PC-9 (cell line): ENCODE measurements at places on chromosomes 1 and 21.

GRCh38 chr1:234842726-234843641 is 233.0 kb upstream of the IRF2BP2 start:
- DNase-seq = peak; percentile 25

GRCh38 chr1:219699870-219700269 is 87.0 kb upstream of the ZC3H11B start:
- peak; percentile 39 for DNase-seq

DNA sequence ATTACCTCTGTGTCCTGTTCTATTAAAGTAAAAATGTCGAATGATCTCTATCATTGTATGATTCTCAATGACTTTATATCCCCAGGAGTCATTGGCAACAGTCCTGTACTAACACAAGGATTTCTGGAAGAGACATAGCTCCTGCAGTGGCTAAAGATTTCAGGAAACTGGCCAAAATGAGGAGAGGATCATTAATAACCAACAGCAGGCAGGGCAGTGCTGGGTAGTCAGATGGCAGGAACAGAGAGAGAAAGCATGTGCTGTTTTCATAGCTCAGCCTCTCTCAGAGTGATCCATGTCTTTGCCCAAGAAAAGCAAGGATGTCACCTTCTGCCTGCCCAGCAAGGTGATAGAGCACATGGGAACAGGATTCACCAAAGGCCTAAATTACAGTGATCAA is 604.7 kb upstream of the PLXNA2 start:
- DNase-seq = no peak

DNA sequence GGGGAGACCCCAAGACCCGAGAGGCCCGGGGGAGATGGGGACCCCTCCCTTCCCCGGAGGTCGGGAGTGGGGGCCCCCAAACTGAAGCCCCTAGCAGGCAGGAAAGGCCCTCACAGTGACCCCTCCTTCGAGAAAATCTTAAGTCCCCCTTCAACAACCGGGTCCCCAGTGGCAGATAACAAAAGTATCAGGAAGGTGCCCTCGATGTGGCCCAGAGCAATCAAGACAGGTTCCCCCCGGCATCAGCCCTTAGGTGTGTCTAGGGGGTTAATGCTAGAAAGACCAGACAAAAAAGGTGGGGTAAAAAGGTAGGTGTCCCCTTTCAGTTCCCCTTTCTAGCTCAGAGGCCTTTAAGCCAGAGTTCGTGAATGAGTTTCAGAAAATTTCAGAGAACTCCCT is 282 bp upstream of the ECE1 start:
- DNase-seq = no peak

- DNase-seq = no peak
Measured at GRCh38 chr1:211328866-211329475, 2.3 kb downstream of the TRAF5 start.

- DNase-seq = peak; percentile 73
Measured at GRCh38 chr1:36553591-36554322, 71.0 kb upstream of the CSF3R start.

DNA sequence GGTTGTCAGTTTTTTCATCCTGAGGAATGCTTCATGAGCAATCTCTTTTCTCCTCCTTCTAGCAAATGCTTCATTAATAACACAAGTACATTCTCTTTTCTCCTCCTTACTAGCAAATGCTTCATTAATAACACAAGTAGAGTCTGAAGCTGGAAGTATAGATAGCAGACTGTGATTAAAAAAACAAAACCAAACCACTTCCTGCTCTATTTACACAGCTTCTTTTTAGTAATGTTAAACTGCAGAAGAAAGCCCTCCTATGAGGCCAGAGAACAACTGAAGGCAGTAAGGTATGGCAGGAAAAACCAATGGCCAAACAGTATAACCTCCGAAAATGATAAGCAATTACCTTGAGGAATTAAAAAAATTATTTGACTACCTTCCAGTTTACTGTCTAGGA is 90.1 kb downstream of the ZSWIM5 start:
- DNase-seq = no peak

DNA sequence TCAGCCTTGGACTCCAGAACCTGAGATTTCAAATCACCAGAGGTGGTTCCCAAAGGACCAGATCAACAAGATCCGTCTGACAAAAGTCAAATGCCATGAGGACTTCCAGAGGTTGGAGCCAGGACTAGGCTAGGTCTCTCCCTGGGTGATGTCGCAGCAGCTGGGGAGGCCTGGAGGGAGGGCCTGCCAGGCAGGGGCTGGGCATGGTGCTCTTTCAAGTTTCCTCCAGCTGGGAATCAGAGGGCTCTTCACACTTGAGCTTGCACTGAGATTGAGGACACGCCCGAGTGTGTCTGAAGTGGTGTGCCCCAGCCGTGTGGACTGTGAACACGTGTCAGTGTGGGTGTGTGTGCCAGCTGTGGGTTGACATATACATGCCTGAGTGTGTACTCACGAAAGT is 21.3 kb upstream of the RSPO1 start:
- DNase-seq = no peak

DNA sequence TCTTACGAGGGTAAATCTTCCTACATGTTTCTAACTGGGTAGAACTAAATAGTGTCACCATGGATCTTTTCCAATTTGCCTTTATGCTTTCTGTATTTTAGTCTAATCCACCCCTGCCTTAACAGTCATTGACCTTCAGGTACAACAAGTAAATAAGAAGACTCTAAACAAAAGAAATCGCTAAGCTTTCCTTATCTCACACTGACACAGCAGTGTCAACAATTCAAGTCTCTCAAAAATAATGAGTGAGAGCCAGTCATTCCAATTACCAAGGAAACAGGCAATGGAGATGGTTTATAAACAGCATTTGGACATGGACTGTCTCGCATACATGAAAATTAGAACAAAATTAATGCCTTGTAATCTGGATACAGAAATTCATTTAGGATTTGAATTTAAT is 365.8 kb downstream of the VAV3 start:
- no peak for DNase-seq

- DNase-seq = no peak
Measured at GRCh38 chr21:42336054-42336453, 14.7 kb downstream of the TFF2 start.

- DNase-seq = no peak
Measured at GRCh38 chr1:231419738-231420298, 2.3 kb downstream of the EGLN1 start.

DNA sequence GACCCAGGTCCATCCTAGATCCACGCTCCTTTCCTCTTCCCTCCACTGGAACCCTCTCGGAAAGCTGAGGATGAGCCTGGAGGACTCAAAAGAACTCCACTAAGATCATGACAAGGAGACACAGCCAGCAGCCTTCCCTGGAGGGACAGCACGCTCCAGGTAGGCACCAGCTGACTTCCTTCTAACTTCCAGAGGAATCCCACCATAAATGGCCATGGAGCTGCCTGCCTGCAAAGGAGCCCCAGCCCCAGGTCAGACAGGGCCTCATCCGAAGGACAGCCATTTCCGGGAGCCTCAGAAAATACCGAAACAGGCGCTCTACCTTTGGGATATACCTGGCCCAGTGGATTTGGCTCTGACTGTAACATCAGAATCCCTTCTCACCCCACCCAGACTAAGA is 4.1 kb downstream of the SH3BP5L start:
- DNase-seq = no peak

- DNase-seq = no peak
Measured at GRCh38 chr1:219152751-219153150, 20.9 kb upstream of the LYPLAL1 start.

GRCh38 chr1:30313584-30313983 is 409.8 kb downstream of the MATN1 start:
- DNase-seq = no peak

- no peak for DNase-seq
Measured at GRCh38 chr1:102757363-102757762, 351.0 kb downstream of the COL11A1 start.

- DNase-seq = no peak
Measured at GRCh38 chr1:190353538-190354101, 124.0 kb downstream of the BRINP3 start.

- no peak for DNase-seq
Measured at GRCh38 chr1:163604321-163604720, 282.6 kb downstream of the NUF2 start.

GRCh38 chr21:44612029-44612486 is at the start of gene KRTAP10-8:
KRTAP10-8 (plus strand) TSS chr21:44612079; CDS start chr21:44612101, 22 bp downstream.
- no peak for DNase-seq

DNA sequence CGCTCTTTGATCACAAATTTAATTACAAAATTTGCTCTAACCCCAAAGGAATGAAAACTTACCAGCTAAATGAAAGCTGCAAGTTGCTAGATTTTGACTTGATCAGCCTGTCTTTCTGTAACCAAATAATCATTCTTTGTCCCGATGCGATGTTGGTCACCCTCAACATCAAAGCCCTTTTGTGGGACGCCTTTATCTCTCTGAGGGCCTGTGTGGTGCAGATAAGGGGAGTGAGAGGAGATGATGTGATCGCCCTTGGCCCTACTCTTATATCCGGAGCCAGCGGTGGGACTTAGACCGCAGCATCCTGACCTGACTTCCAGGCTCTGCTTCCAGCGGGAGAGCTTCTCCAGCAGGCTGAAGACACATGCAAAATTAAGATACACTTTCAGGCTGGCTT is 19.3 kb upstream of the UMODL1 start:
- no peak for DNase-seq

GRCh38 chr1:173473599-173474011 is 3.5 kb upstream of the PRDX6 start:
- peak; percentile 42 for DNase-seq

DNA sequence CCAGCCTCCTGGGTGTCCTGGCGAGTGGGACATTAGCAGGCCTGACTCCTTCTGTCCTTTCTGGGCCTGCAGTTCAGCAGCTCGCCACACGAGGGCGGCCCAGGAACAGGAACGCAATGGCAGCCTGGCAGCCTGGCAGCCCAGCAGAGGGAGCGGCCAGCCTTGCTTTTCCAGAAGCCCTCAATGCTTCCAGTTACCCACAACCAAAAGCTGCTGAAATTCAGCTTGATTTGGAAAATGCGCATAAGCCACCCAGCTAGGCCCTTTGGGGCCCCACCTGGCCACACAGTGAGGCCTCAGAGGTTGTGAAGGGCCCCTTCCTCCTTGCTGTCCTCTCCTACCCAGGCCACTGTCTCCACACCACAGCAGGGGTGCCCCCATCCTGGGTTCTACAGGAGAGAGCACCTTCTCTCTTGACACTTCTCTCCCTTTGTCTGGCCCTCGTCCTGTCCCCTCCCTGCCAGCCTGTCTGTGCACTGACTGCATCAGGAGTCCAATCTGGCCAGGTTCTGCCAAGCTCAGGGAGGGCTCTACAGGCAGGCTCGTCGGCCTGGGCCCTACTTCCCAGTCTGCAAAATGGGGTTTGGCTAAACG is 103.4 kb upstream of the VAMP3 start:
- DNase-seq = peak; percentile 85

DNA sequence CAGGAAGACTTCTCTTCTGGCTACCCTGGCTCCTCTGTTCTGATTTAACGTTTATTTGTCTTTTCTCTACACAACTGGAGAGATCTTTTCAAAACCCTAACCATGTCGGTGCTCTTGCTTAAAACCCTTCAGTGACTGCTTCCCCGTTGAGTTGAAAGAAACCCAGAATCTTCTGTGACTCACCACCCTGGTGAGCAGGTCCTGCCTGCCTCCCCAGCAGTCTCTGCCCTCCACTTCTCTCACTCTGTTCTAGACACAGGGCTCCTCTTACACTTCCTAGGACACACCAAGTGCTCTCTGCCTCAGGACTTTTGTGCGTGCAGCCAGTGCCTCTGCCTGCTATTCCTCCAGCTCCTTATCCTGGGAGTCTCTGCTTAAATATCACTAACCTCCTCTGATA is 131.4 kb downstream of the IER5 start:
- no peak for DNase-seq

- DNase-seq = no peak
Measured at GRCh38 chr1:17007121-17007520, 4.6 kb downstream of the ATP13A2 start.

- peak; percentile 88 for DNase-seq
Measured at GRCh38 chr1:31955917-31956736, 18.0 kb upstream of the PTP4A2 start.

- no peak for DNase-seq
Measured at GRCh38 chr1:74779750-74780149, 46.8 kb downstream of the TYW3 start.
